ENCODE measurements at places on chromosomes 3 and 15.

DNA sequence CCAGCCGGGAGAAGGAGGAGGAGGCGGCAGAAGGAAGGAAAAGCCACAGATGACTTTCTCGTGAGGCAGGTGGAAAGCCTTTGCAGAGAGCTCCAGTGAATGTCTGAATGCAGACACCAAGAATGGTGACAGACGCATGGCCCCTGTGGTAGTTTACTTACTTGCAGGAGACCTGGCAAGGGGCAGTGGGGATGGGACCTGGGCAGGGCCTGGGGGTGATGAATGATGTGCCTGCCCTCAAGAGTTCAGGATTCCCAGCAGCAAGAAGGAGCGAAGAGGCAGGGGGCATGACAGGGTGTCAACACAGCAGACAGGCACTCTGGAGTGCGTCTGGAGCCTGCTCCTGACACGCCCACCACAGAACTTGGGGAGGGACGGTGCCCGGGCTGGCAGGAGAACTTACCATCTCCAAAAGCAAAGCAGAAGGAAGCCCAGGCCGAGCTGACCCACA lies 260.5 kb upstream of the LYSMD4 start:
- DNase-seq = no peak

- no peak for DNase-seq
Measured at GRCh38 chr3:136819731-136820679, 1.1 kb downstream of the SLC35G2 start.

GRCh38 chr3:176349706-176350105 lies 847.6 kb downstream of the TBL1XR1 start:
- no peak for DNase-seq

GRCh38 chr3:80519436-80519835 lies 751.6 kb upstream of the ROBO1 start:
- no peak for DNase-seq

DNA sequence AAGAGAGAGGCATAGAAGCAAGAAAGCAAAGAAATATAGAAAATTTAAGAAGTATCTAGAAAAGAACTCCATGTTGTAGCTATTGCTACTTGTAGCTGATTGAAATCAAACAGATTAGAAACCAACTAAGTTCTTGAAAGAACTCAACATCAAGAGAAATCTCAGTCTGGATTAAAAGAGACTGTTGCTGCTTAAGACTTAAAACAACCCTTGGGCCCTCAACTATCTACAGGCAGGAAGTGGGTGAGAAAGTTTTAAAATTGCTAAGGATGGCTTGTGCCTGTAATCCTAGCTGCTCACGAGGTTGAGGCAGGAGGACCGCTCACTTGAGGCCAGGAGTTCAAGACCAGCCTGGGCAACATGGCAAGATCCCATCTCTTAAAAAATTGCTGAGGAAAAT lies 39.3 kb upstream of the C15orf61 start:
- no peak for DNase-seq

All from NCI-H460 (cell line).